ENCODE measurements at places on chromosomes 16 and 17.

- DNase-seq, result peak; percentile 15
Observed at GRCh38 chr16:852451-853185, 52.1 kb upstream of the GNG13 start.

DNA sequence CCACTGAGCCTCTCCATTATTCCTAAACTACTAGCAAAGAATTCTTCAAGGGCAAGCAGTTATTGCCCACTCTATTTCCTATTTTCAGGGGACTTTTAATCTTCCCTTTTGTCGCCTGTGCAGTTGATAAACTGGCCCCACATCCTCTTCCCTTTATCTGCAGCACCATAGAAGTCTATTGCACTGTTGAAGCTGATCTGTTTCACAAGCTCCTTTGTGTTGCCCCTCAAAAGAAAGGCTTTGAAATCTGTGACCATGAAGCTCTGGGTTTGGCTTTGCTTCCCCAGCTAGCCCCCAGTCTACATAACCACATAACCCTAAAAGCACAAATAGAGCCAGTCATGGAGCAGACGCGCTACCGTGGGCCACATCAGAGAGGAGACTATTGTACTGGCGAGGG lies 37.1 kb downstream of the CDRT15 start:
- no peak for DNase-seq

- DNase-seq, result no peak
Observed at GRCh38 chr17:72259922-72260321, 139.1 kb downstream of the SOX9 start.

GRCh38 chr16:48157794-48158193 lies 2.0 kb upstream of the ABCC12 start:
- DNase-seq, result no peak

DNA sequence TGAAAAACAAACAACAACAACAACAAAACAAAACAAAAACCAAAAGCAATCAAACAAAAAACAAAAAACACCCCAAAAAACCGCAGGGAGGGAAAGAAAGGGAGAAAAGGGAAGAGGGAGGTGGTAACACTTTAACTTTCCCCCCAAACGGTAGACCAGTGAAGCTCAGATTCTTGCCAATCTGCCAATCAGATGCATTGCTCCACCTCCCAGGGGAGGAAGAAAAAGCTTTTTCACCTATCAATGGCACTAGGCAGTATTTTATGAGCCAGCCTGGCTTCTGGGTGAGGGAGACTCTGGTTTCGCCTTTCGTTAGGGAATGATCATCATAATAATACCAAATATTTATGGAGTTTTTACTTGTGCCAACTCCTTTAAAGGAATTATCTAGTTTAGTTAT lies 94.1 kb downstream of the GPR139 start:
- no peak for DNase-seq

GRCh38 chr16:70736465-70737376 lies 50.9 kb upstream of the MTSS2 start:
- no peak for DNase-seq

DNA sequence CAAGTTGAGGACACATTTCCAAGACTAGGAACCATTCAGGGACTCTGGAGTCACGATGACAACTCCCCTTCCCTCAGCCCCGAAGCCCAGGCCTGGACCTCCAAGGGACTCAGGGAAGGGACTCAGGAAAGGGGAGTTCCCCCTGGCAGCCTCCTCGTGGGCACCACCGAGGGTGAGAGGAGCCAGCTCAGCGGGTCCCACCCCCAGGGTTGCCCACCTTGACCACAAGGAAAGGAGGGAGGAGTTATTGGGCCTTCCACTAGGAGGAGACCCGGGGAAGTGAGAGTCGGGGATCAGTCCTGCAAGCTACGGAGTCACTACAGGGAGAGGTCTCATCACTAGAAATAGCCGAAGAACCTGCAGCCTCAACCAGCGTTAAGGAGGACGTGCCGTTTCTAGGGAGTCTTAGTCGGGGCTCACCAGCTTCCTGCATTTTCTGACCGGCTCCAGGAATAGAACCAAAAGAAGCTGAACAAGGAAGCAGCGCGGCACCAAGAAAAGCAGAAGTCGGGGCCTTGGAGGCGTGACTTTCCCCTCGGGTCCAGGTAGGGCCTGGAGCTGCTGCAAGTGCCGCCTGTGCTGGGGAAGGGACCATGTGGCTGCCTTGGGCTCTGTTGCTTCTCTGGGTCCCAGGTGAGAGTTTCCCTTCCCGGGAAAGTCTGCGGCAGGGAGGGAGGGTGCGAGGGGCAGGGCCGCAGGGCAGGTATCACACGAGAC lies at the start of gene CD300A:
TSS of gene CD300A (plus strand) at position 524 of the 717 bp plus-strand sequence. CDS start at position 594, 70 bp downstream.
- peak; percentile 42 for DNase-seq

- no peak for DNase-seq
Observed at GRCh38 chr17:15928286-15928785, 16.6 kb upstream of the ADORA2B start.

DNA sequence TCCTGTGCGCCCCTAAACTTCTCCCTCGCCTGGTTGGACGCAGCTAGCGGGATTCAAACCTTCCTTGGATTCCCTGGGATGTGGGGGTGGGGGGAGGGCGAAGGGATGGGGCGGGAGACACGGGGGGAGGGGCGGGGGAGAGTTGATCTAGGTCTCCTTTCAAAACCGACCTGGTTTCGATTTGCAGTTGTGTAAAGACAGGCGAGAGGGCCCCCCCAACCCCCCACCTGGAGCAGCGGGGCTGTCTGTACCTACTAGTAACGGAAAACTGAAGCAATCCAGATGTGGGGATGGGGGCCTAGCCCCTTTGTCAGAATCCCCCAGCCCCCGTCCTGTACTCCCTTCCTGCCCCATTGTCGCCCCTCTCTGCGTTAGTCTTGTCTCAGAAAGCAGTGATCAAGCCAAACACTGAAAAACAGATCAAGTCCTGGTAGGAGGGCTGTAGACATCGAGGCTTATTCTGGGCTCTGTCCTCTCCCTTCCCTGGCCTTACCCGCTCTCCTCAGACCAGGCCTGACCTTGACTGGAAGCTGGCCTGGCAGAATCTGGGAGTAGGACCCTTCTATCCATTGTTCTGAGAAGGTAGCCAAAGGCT lies 902 bp downstream of the DLX4 start:
- no peak for DNase-seq

GRCh38 chr17:6927290-6928126 lies 68.3 kb upstream of the ALOX12 start:
- DNase-seq, result no peak

- no peak for DNase-seq
Observed at GRCh38 chr17:60766778-60767190, 89.1 kb downstream of the BCAS3 start.

DNA sequence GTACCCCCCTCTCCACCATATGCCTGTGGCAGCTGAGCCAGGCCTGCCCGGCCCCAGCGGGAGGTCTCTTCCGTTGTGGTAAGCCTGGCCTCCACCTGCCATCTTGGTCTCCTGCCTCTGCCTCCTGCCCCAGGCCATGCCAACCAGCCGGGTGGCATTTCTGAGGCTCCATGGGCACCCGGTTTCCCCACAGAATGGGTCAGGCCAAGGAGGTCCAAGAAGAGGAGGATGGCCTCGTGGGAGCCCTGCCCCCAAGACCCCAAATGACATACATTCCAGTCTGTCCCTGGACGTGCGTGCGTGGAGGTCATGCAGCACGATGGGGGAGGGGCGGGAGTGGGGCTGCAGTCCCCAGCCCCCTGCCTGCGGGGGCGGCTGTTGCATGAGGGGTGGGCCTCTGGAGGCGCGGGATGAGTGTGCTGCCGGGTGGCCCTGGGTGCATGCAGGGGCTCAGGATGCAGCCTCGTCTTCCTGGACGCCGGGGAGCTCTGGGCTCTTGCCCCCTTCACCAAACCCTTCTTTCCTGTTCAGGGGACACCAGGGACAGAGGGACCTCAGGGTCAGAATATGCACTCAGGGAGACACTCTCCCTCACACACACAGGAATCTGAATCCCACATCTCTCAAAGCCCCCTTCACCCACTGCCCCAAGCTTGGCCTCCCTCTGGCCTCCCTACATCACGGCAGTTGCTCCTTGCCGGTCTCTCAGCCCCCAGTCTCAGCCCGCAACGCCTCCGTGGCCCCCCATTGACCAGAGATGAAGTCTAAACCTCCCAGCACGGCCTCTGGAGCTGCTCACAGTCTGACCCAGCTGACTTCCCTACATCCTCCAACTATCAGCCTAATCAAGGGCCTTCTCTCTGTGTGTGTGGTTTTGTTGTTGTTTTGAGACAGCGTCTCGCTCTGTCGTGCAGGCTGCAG lies 16.0 kb upstream of the NCBP3 start:
- DNase-seq, result no peak

DNA sequence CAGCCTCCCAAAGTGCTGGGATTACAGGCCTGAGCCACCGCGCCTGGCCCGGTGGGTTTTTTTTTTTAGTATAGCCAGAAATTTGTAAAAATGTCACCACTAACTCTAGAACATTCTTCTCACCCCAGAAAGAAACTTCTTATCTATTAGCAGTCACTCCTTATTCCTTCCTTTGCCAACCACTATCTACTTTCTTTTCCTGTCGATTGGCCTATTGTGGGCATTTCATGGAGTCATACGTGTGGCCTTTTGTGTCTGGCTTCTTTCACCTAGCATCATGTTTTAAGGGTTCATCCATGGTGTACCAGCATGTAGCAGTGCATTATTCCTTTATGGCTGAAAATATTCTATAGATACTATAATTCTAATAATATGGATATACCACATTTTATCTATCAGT lies 3.6 kb downstream of the CYB5D2 start:
- DNase-seq, result no peak

- DNase-seq, result no peak
Observed at GRCh38 chr17:14310605-14311004, 9.7 kb downstream of the HS3ST3B1 start.

DNA sequence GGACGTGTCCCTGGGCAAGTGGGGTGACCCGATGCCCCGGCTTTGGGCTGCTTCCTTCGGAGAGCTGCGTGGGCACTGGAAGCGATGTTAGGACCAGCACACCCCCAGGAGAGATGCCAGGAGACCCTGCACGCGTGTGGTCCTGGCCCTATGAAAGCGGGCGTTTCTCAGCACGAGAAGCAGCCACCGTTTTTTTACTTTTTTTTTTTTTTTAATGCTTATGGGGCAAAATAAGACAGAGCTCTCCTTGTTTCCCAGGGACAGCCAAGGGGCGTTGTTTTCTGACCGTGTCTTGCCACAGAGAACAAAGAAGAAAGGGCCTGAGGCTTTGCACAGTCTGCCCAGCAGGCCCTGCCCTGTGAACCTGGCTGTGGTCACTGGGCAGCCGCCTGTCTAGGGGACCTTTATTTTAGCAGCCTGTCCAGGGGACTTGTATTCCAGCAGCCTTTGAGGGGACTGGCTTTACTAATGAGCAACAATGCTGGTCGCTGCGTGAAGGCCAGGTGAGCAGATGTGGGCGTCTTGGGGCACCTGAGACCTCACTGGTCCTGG lies 996 bp downstream of the SLC25A10 start:
- DNase-seq, result no peak

GRCh38 chr16:19705146-19705501 lies 12.9 kb downstream of the KNOP1 start:
- no peak for DNase-seq

- peak; percentile 58 for DNase-seq
Observed at GRCh38 chr16:48542020-48542473, 67.9 kb downstream of the N4BP1 start.

- no peak for DNase-seq
Observed at GRCh38 chr17:16287563-16288027, 65.7 kb downstream of the CENPV start.

All from hippocampal formation (tissue), 2 donors.